ENCODE measurements at places on chromosomes 1 and 21.

DNA sequence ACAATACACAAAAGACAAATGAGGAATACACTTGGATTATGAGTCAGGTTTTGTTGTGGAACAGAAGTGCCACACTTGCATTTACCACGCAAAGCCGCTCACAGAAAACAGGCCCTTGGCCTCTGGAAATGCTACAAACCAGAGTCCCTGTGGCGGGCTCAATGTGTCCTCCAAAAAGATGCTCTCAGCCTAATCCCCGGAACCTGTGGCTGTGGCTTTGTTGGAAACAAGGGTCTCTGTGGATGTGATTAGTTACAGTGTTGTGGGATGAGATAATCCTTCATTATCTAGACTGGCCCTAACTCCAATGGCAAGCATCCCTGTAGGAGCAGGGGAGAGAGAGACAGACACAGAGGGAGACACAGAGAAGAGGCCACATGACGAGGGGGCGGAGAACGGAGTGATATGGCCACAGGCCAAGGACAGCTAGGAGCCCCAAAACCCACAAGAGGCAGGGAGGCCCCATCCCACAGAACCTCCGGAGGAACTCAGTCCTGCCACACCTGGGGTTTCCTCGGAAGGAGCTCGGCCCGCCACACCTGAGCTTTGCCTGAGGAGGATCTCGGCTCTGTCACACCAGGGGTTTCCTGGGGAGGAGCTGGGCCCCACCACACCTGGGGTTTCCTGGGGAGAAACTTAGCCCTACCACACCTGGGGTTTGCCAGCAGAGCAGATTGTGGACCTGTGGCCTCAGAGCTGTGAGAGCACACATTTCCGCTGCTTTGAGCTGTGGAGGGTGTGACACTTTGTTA, 55.4 kb downstream of the NPHP4 start:
- DNase-seq = no peak

- no peak for DNase-seq
These were observed 333.6 kb upstream of the CAMK1G start for GRCh38 chr1:209249785-209250440.

GRCh38 chr1:109547463-109548320, 723 bp upstream of the GNAI3 start:
- DNase-seq = no peak

GRCh38 chr21:37528150-37528937, 161.8 kb downstream of the DYRK1A start:
- no peak for DNase-seq

DNA sequence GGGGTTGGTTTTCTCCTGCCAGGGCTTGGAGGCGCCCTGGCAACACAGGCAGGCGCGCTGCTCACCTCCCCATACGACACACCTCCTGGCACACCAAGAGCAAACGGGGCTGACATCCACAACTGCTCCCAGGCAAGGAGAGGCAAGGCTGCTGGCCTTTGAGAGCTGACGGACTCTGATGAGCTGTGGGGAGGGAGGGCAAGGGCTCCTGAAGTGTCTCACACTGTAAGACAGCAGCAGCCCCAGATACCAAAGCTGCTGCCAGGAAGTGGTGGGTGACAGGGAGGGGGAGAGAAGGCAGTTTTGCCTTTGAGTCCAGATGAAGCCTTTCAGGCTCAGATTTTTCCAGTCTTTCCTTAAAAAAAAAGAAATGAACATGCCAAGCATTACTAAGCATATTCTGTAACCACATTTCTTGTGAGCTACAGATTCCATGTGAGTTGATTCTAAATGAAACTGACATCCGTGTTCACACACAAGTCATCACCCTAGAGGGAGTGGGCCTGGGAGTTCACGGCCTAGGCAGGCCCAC, 24.3 kb downstream of the PGBD5 start:
- no peak for DNase-seq

- no peak for DNase-seq
These were observed 41.1 kb downstream of the TNFSF18 start for GRCh38 chr1:173009597-173009996.

GRCh38 chr1:183327434-183328290, 90.5 kb downstream of the NMNAT2 start:
- no peak for DNase-seq

DNA sequence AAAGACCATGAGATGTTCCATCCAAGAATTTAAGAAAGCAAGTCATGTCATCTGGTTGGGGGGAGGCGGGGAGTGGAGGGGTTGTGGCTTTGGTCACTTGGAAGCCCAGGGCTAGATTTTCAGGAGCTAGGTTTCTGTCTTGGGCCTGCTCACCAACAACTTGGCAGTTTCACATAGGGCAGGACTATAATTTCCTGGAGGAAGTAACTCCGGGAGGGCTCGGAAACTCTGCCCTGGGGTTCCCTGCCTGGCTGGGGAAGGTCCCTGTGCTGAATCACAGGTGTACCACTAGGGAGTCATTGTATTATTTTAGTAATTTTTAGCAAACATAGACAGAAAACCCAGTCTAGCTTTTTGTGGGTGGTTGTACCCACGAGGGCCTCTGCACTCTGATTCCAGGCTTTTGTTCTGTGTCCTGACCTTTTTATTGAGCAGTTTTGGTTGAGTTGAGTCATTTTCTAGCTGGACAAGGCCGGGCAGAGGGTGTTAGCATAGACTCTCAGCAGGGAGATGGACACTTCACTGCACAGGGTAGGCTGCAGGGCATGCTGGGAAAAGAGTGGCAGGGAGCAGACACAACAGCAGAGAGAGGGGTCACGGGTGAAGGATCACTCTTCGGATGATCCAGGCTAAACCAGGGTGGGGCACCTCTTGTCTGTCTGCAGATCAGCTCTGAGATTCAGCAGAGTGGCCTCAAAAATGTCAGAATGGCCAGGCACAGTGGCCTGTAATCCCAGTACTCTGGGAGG, 144.7 kb downstream of the GRIK3 start:
- no peak for DNase-seq

DNA sequence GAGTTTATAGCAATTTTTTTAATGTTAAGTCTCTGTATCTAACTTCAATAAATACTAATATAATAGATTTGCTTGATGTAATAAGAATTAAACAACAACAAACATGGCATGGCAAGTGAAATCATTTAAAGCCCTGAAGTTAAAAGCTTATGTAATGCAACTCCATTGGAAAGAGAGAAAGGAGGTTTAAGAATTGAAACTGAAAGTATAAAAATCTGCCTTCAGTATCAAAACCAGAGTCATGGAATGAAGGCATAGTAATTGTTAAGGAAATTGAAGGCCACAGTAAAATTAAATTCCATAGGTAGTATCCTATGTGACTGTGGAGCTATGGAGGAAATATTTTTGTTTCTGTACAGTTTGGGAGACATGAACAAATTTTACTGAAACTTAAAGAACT, 55.1 kb downstream of the PRDX6 start:
- DNase-seq = no peak

DNA sequence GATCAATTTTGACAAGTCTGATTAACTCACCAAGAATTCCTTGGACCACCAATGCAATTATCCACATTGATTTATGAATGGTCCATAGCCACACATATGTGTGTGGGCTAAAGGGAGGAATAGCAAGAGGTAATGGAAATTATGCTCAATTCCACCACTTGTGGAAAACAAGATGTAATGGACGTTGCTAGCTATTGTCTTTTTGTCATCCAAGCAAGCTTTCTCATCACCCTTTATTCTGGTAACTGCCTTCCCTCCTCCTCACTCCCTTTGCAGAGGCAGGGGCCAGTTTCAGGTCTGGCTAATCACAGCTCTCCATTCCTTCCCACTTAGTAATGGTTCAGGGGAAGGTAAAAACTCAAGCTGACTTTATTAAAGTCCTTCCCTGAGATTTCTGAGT, 24.7 kb upstream of the RAB3GAP2 start:
- DNase-seq = no peak
